ENCODE measurements at places on chromosomes 16 and 17.
A peak's percentile ranks its signal among the peaks of the same experiment; 100 is the strongest.

DNA sequence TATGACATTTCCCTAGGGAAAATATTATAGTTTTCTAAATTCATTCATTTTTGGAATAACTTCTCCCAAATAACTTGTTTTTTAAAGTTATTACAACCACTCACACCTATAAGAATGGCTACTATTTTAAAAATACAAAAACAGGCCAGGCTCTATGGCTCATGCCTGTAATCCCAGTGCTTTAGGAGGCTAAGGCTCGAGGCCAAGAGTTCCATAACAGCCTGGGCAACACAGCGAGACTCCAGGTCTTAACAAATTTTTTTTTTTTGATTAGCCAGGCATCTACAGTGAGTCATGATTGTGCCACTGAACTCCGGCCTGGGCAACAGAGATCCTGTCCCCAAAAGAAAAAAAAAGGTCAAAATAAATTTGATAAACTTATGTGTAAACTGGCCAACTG is 43.6 kb upstream of the YPEL2 start:
- DNase-seq, result no peak

GRCh38 chr17:77117415-77117814 is 23.4 kb upstream of the SEC14L1 start:
- DNase-seq, result no peak

GRCh38 chr16:75909746-75910145 is 183.5 kb upstream of the CPHXL start:
- no peak for DNase-seq

GRCh38 chr17:72370819-72371218 is 250.0 kb downstream of the SOX9 start:
- peak; percentile 75 for DNase-seq

DNA sequence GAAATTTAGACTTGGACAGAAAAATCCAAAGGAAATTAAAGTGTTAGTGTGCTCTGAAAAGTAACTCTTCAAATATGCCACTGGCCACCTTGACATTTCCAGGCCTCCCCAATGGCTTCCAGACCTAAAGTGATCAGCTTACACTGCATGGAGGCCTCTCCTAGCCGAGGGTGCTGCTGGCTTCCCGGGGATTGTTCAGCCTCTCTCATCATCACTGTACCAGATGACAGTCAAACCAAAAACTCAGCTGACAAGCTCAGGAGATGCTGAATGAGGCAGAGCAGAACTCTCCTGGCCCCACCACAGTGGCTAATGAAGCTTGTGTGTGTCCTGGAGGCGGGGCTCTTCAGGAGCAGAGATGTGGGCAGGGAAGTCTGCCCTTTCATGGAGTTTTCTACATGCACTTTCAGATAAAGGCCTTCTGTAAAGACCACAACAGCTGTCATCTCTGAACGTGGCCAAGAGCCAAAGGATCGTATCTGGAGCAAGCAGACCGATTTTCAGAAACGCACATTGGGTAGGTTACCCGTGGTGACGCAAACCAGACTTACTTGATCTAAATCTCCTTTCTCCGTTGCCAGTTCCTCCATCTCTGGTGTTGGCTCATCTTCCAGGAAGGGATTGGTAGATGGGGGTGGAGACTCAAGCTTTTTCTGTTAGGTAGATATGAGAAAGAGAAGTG is 113.3 kb downstream of the VPS53 start:
- DNase-seq, result no peak

GRCh38 chr17:5552841-5553240 is 31.5 kb downstream of the NLRP1 start:
- peak; percentile 53 for DNase-seq

All from RPMI7951 (cell line).